ENCODE measurements at places on chromosomes 16 and 17.

DNA sequence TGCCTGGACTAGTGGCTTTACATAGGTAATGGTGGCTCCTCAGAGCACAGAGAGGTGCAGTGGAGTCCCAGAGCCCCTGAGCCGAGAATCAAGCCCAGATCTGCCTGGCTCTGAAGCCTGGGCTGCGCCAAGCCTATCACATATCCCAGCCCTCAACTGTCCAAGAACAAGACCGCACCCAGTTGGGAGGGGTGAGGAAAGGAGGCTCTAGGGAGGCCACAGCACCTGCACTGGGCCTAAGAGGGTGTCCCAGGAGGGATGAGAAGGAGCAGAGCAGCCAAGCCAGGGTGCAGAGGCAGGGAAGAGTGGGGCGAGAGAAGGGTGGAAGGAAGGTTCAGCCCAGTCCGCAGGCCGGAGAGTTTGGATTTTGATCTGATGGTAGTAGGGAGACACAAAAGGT lies 941 bp upstream of the RNF112 start:
- DNase-seq: no peak

- DNase-seq: no peak
Measured at GRCh38 chr17:9364837-9365430, 210.7 kb downstream of the STX8 start.

DNA sequence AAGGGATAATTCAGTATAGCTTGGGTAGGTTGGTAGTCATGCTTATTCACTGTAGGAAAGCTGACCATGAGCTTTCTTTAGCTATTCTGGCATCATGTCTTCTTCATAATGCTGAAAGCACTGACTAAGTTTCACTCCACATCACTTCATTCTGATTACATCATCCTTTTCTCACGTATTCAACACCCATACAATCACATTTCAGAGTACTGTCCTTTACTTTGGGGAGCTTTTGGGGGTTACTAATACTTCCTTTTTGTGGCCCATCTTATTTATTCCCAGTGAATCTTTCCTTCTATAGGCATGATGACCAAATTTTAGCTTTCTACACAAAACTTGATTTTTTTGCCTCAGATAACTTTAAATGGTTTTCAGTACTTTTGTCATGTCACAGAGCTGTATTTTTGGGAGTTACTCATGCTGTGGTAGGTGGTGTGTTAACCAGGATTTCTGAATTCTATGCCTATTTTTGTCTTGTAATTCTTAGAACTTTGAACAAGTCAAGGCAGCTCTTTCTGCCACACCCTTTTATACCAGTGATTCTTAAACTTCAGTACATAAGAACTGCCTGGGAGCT lies 23.5 kb downstream of the TADA2A start:
- DNase-seq: no peak

GRCh38 chr16:85459529-85460251 lies 153.4 kb upstream of the GSE1 start:
- no peak for DNase-seq

DNA sequence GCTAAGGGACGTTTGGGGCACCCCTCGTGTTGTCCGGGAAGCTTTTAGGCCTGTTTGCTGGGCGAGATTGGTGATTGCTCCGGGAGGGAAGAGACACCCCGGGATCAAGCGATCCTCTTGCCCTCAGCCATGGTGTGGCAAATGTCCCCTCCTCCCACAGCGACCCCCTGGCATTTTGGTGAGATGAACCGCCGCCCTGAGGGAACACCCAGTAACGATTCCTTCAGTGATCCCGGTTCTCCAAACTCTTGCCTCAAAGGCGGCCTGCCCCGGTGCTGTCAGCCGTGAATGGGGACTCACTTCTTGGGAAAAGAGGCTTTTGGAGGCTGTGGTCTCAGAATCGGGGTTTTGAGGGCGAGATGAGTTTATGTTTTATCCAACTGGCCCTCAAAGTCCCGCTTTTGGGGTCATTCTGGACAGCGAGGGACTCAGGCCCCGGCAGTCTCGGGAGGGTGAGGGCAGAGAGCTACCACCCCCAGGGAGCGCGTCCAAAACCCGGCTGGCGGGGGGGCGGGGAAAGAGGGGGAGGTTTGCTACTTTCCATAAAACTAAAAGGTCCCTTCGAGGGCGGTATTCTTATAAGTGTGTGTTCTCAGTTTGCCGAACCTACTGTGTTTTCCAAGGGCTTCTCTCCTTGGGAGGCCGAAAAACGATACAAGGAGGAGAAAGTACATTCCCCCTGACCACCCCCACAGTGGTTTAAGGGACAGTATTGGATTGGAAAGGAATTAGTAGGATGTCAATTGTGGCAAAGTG lies 232.7 kb downstream of the MRTFB start:
- no peak for DNase-seq

DNA sequence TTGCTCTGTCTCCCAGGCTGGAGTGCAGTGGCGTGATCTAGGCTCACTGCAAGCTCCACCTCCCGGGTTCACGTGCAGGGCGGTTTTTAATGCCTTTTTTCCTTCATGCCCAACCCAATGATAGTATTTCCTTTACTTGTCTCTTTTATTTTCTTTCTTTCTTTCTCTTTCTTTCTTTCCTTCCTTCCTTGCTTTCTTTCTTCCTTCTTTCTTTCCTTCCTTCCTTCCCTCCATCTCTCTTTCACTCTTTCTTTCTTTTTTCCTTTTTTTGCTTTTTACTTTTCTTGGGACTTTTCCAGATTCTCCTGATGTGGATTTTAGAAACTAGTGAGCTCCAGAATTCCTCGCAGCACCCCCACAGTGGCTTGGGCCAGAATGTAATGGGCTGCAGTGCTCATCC lies 3.1 kb downstream of the MYH3 start:
- DNase-seq: no peak

GRCh38 chr17:75557075-75557851 lies 30.3 kb upstream of the MYO15B start:
- no peak for DNase-seq

- no peak for DNase-seq
Measured at GRCh38 chr16:57143149-57143921, 42.5 kb downstream of the PSME3IP1 start.

DNA sequence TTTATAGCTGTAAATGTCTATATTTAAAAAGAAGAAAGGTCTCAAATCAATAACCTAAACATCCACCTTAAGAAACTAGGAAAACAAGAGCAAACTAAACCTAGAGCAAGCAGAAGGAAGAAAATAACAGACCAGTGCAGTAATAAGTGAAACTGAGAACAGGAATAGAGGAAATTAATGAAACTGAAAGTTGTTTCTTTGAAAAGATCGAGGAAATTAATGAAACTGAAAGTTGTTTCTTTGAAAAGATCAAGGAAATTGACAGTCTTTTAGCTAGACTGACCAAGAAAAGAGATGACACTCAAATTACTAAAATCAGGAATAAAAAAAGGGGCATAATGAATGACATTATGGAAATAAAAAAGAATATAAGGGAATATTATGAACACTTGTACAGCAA lies 46.4 kb downstream of the SLFN5 start:
- DNase-seq: no peak

DNA sequence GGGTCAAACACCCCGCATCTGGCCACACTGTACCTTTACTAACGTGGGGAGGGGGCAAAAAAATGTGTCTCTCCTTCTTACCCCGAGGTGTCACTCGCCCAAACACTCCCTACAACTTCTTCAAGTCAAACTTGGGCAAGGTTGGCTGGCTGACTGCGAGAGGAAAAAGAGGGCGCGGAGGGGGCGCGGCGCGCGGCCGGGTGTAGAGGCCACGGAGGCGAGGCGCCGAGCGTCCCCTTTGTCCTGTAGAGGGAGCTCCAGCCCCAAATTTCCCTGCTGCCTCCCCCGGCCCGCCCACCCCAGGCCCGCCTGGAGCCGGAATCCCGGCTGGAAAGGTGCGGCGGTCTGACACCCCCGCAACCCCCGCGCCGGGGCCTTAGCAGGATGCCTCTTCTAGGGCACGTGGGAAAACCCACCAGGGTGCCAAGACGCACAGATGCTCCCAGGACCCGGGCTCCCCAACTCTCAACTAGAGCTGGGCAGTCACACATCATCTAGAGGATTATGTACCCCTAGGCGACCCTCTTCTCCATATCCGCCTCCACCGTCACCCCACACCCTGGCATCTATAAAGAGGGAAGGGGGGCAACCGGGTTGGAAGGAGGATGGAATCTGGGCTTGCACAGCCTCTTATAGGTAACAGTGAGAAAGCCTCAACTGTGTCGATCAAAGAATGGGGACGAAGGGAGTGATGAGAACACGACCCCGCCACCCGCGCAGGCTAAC lies 4.2 kb downstream of the IRX3 start:
- peak; percentile 24 for DNase-seq

DNA sequence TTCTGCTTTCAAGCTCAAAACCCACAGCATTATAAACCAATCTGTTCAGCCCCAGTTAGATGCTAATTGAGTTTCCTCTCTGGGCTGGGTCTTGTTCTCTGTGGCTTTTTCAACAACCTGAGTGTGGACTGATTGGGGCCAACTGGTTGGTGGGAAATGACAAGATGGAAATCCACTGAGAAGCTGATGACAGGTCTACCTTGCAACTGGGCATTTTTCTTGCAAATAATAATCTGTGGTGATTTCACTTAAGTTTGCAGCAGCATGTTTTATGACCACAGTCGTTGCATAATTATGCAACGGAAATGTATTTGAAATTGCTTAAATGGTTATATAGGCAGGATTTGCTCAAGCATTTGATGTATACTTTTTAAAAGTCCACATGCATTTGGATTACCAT lies 69.9 kb downstream of the AKAP1 start:
- DNase-seq: no peak

GRCh38 chr16:12203780-12204351 lies 227.3 kb downstream of the SNX29 start:
- DNase-seq: no peak

GRCh38 chr17:74740173-74740572 lies 3.1 kb downstream of the RAB37 start:
- no peak for DNase-seq

- DNase-seq: no peak
Measured at GRCh38 chr17:17115620-17116019, 73.4 kb downstream of the MPRIP start.

DNA sequence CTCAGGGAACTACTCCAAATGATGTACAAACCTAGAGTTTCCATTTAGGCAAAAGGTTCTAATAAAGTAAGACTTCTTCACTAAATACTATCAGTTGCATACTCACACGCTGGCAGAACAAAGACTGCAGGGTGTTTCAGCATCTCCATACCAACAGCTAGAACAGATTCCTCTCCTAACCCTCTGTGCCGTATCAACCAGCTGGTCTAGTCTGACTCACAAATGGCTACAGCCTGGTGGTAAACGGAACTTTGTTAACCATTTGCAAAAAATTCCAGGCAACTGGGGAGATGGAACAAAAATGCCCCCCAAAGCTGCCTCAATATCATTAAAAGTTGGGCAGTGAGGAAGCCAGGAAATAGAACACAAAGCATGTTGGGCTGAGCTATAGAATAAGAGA lies 217.1 kb downstream of the GRIN2A start:
- no peak for DNase-seq

DNA sequence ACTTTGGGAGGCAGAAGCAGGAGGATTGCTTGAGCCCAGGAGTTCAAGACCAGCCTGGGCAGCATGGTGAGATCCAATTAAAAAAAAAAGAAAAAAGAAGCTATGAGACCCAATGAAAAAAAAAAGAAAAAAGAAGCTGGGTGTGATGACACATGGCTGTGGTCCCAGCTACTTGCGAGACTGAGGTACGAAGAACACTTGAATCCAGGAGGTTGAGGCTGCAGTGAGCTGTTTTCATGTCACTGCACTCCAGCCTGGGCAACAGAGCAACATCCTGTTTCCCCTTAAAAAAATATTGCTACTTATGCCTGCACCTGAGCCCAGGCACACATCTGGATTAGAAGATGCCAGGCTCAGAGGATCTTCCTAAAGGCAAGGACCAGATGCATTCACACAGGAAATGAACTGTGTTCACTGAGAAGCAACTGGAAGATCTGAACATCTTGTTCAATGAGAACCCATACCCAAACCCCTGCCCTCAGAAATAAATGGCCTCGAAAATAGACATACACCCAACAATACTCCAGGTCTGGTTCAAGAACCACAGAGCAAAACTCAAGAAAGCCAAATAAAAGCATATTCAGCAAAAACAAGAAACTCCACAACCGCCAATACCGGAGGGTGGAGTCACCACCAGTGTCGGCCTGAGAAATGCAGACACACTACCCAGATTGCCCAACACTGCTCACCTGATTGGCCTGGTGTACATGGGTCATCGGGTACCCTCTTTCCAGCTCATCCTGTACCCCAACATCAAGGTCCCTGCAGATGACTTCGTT lies 4.4 kb downstream of the RNF135 start:
- DNase-seq: no peak

DNA sequence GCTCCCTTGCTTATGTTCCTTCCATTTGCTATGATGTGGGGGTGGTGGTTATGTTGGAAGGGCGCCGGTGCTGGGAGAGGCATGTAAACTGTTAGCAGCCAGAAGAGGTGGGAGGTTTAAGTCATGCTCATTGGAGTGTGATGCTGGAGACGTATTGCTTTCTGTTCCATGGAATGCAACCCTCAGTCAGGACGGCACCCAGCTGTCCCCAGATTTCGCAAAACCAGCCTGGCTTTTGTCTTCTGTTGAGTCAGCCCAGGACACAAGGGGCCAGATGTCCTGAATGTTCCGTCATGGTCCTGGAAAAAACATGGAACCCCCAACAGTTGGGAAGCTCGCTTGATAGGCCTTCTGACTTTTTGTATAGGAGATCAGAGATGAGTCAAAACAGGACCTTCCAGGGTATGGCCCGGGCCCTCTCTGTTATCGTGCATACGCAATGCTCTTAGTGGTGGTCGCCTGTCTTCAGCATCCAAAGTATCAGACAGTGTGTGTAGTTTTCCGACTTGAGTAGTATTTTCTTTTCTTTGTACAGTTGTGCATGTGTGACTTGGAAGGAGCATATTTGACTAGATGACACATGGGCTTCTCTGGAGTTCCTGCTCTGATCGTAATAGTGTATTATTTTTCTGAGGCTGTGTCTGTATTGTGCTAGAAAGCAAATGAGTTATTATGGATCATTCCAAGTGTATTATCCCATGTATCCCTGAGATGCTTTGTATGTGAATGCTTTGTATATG lies 201.9 kb downstream of the SNX29 start:
- no peak for DNase-seq

- no peak for DNase-seq
Measured at GRCh38 chr17:34827008-34827407, 134.3 kb downstream of the CCT6B start.

All from stimulated activated CD4-positive, alpha-beta T cell treated with anti-CD3 and anti-CD28 coated beads, Interleukin-15, amount 100 ng/mL, for 48 hours (primary cell).